NT2/D1 (cell line): ENCODE measurements at places on chromosomes 1 and 21.

- peak; percentile 94 for DNase-seq
Measured at GRCh38 chr21:34526618-34527290, 14.7 kb upstream of the KCNE1 start.

- DNase-seq, result no peak
Measured at GRCh38 chr21:42374457-42374856, 8.1 kb upstream of the TFF1 start.

DNA sequence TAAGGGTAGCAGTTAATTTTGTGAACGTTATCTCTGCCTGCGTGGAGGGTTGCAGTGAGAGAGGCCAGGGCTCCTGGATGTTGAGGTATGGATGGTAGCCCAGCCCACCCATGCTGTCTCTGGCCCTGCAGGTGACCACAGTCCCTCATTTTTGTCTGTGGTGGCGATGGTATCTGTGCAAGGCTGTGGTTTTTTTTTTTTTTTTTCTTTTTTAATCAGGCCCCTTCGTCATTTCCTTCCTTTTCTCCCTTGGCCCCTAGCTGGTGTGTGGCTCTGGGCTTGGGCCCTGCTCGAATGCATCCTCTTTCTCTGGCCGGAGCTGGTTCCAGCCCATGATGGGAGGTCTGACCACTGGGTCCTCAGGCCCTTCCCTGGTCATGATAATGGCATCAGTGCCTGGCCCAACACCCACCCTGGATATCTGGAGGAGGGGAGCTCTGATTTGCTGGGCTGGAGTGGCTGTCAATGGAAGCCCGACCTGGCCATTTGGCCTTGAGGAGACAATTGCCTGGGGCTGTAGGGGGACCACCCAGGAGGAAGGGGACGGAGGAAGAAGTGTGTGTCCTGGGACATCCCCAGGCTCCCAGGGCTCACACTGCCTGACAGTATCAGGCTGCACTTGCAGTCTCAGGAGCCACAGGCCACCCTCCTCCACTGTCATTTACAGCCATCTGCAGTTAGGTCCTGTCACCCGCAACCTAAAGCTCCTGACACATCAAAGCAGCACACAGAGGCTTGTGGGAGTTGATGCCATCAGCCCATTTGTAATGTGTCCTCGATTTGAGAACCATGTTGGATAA, 8.1 kb upstream of the RNF187 start:
- no peak for DNase-seq

DNA sequence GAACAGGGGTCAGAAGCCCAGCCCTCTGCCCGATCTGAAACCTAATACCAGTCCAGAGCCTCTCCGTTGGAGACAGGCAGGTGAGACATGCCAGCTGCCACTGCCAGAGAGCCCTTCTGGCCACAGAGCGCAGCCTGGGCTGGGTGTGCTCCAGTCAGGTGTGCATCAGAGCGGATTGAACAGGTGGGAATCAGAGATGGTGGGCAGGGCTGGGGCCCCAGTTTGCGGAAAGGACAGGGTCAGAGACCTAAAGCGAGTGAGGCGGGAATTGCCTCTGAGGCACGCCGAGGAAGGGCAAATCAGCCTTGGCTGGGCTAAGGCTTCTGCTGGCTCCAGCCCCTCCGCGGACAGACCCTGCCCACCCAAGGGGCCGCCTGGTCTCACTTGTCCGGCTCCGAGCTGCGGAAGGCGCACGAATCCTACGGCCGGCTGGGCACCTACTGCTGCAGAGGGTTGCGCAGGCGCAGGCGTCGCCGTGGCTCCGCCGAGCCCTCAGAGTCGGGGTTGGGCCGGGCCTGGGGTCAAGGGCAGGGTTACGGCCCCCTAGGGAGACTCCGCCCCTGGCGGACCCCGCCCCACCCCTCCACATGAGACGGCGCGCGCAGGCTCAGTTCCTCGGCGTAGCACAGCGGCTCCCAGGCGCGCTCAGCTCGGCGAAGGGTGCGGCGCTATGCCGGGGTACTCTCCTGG, 10.3 kb downstream of the CPLANE2 start:
- DNase-seq, result peak; percentile 61

DNA sequence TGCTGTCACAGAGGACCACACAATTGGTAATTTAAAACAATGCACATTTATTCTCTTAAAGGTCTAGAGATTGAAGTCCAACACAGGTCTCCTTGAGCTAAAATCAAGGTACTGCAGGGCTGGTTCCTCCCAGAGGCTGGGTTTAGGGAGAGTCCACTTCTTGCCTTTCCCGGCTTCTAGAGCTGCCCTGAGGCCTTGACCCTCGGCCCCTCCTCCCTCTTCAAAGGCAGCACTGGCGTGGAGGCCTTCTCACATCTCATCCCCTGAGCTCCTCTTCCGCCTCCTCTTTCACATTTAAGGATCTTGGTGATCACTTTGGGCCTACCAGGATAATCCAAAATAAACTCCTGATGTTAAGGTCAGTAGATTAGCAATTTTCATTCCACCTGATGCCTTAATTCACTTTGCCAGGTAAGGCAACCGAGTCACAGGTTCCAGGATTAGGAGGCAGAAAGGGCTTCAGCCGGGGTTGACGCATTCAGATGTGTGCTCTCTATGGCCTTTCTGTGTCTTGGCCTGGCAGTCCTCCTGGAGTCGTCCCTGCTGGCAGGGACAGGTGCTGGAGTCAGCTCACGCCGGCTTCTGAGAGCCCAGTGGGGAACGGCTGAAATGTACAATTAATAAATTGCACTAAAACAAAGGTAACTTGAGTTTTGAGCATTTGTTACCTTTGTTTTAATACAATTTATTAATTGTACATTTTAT, 61.2 kb upstream of the ABCG1 start:
- no peak for DNase-seq

DNA sequence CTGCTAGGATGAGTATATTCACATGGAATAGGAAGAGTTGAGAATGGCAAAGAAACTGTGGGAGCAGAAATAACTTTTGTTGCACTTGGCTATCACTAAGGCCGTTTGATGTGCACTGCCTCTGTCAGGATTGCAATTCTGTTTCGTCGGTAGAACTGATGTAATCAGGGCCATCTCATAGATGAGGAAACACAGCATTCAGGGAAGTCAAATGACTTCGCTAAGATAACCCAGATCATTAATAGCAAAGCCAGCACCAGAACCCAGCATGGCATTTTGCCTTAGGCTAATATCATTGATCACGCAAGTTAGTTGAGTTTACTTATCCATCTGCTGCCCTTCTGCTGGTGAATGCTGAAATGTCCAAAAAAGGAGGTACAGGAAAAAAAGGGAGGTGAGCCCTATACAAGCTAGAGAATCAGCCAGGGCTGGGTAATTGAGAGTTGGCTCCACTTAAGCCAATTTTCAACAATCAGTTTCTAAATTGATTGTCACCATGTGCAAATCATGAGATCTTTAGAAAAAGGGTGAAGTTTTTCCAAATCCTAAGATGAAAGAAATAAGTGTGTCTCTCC, 7.6 kb downstream of the RASSF5 start:
- no peak for DNase-seq

- no peak for DNase-seq
Measured at GRCh38 chr1:215418876-215419447, 148.1 kb upstream of the KCTD3 start.

- DNase-seq, result no peak
Measured at GRCh38 chr1:163737261-163737660, 415.5 kb downstream of the NUF2 start.

GRCh38 chr1:168340781-168341482, 60.3 kb downstream of the TBX19 start:
- no peak for DNase-seq

GRCh38 chr1:64474665-64475439, 4.9 kb downstream of the CACHD1 start:
- no peak for DNase-seq

- DNase-seq, result peak; percentile 20
Measured at GRCh38 chr1:103514920-103515503, 10.5 kb upstream of the RNPC3 start.

- no peak for DNase-seq
Measured at GRCh38 chr21:17854745-17855144, 35.6 kb upstream of the C21orf91 start.

DNA sequence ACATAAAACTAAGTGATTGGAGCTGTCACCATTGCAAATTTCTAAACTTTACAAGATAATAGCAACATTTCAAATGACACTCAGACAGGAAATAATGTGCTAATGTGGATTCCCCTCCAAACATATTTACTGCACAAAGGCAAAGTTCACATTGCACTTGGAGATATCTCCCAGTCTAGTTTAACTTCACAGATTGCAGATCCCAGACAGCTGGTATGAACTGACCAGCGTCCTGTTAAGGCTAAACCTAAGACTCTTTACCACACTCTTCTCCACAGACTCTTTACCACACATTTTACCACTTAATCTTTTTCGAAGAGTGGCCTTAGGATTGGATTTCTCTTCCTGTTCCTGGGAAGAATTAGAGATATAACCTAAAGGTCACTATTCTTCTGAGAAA, 40.6 kb upstream of the HSD3B1 start:
- DNase-seq, result no peak

DNA sequence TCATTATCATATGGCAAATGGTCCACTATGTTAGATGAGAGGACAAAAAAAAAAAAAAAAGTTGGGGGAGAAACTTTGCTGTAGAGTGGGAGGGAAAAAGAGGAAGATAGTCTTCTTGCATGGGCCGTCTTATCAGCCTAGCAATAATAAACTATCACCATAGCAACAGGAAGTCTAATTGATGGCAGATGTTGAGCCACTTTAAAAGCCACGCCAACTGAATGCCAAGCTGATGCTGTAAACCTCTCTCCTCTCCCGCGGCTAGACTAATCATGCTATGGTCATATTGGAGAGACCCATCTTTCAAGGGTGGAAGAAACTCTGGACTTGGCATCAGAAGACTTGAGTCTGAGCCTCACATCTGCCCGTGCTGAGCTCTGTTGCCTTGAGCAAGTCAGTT, 122.2 kb upstream of the HOOK1 start:
- no peak for DNase-seq

- no peak for DNase-seq
Measured at GRCh38 chr1:19438516-19439195, 46.7 kb downstream of the CAPZB start.

- DNase-seq, result no peak
Measured at GRCh38 chr1:7302873-7303272, 468.2 kb upstream of the VAMP3 start.
